ENCODE measurements at places on chromosomes 13 and 19.

DNA sequence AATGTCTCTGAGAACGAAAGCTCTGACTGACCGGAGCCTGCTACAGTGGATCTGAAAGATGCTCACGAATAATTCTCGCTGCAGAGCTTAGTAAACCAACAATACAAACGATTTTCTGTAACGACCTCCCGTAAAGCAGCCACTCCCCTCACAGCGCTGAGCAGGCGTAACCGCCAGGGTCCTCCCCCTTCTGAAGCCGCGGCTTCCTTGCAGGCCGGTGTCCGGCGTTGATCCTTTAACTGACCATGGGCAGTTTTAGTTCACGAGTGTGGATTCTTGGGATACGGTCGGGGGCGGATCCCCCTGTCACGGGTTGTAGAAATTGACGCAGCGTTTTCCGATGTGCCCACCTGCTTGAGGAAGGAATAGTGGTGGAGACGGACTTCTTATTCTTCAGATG is 75.9 kb downstream of the ATP11A start:
- DNase-seq = no peak

- no peak for DNase-seq
Observed at GRCh38 chr13:83532809-83533208, 349.5 kb downstream of the SLITRK1 start.

DNA sequence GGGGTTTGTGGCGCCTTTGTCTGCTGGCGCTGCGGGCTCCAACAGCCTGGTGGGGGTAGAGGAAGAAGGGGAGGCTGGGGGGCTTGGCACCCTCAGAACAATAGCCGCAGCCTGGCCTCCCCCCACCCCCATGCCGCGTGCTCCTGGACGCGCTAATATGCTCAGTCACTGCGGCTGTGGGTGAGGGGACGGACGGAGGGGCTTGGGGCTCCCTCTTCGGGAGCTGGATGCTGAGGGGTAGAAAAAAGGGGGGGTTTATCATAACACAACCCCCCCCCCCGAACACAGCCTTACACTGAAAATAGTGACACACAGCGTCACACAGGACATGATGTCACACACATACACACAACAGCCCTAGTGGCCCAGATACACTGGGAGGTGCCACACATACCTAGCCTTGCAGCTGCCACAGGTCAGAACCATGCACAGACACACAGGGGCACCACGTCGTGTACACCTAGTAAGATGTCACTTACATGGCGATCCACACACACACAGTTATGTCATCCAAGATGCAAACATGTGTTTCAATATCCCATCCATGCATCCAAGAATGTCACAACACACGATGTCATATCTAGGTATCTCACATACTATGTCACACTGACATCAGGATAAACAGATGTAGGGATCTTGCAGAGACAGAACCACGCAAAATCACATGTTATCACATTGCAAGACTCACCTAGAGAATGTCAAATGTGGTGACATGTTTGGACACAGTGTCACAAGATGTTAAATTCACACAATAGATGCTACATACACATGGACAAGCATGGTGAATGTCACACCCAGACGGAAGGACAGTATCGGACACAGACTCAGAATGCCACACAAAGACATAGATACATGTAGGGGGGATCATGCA is 806 bp downstream of the MAST1 start:
- no peak for DNase-seq

DNA sequence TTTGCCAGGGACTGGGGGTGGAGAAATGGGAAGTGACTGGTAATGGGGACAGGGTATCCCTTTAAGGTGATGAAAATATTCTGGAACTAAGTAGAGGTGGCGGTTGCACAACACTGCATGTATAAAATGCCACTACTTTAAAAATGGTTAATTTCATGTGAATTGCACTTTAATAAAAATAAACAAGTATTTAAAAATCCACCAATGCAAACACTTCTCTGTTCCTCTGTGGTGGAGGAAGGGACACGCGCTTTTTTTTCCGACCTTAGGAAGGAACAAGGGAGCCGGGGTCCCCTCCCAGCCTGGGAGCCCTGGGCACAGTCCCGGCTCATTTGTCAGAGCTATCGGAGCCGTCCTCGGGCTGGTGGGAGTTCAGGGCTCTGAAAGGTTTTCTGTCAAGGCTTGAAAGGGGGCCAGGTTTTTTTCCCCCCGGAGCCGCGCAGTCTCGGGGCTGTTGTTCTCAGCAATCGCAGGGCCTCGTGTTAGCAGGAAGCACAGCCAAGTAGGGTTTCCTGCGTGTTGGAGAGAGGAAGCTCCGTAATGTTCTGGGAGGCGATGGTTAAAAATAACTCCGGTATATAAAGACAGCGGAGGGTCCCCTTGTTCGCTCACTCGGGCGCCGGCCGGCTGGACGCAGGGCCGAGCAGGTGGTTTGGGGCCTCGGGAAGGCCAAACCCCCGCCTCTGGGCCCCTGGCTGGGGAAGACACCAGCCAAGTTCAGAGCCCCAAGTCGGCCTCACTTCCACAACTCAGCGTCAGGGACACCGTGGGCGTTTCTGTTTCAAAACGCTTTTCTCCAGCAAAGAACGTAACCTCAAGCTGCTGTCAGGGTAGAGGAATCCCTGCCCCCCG is 41.2 kb upstream of the KLF2 start:
- DNase-seq = no peak

GRCh38 chr19:19602713-19603324 is 15.7 kb downstream of the PBX4 start:
- no peak for DNase-seq

- no peak for DNase-seq
Observed at GRCh38 chr13:76213423-76213904, 577.3 kb downstream of the LMO7 start.

DNA sequence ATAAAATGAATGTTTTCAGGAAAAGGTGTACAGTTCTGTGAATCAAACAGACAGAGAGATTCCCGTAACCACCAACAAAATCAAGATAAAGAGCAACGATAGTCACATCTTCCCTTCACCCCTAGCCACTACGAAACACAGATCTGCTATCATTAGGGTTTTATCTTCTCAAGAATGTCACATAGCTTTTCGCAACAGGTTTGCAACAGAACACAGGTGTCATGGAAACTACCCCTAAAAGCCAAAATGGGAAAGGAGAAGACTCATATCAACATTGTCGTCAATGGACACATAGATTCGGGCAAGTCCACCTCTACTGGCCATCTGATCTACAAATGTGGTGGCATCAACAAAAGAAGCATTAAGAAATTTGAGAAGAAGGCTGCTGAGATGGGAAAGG is 11.1 kb downstream of the GPR42 start:
- DNase-seq = no peak

DNA sequence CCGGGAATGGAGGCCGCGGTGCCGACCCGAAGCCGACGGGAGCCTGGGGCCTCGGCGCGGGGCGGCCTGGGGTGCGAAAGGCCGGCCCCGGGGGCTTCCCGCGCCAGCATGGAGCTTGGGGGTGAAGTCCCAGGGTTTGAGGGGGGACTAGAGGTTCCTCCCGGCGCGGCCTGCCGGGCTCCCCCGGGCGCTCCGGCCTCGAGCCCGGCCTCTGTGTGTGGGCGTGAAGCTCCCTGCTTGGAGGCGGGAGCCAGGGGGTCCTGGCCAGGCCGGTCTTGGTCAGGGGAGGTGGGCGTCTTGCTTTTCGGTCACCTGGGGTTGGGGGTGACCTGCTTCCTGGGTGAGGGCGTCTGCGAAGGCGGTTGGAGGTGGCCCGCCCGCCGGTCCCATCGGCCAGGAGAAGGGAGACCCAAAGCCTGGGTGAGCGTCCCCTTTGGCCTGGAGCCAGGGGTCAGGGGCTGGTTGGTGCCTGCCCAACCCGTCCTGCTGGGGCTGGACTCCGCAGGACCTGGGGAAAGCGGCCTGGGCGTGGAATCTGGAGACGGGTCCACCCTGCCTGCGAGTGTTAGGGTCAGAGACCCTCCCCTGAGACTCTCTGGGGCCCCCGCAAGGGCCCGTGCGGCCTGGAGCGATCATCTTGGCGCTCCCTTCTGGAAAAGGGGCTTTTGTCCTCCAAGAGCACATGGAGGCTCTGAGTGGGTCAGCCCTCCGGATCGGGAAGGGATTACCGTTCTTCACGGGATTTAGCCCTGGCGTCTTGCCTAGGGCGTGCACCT is 535 bp downstream of the BSG start:
- DNase-seq = peak; percentile 71

DNA sequence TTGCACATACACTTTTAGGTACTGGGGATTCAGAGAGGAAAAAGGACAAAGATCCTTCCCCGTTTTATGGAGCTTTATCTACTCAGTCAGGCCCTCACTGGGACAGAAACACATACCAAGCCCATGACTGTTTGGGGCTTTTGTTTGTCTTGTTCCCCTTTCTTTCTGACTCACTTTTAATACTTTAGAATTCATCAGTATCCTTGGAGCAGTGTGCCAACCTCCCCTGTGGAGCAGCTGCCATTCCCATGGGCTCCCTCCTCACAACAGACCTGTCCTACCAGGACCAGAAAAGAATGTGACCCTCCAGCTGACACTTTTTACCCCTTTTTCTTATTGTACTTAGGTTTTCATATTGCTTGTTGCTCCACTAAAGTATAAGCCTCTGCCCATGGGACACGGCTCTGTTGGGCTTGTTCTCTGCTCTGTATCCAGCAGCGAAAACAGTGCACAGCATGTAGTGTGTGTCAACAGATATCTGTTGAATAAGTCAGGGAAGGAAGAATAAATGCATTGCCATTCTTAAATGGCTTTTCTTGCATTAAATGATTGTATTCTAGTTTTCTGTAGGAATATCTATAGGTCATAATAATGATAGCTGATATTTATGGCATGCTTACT is 431.1 kb downstream of the EFNB2 start:
- peak; percentile 61 for DNase-seq

DNA sequence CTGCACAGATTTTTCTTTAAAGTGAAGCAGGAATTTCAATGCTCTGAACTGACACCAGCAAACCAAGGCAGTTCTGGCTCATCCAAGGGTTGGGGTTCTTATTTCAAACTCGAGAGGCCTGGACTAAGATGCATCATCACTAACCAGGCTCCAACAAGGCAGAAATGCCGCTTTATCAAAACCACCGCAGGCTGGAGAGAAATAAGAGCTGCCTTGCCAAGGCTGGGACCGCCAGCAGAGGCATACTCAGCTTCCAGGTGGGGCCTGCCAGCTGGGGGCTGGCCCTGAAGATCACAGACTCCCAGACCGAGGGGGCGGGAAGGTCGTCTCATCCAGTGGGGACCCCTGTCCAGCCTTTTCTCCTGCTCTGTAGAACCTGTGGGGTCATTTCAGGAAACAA is 37.4 kb upstream of the GAS6 start:
- no peak for DNase-seq

DNA sequence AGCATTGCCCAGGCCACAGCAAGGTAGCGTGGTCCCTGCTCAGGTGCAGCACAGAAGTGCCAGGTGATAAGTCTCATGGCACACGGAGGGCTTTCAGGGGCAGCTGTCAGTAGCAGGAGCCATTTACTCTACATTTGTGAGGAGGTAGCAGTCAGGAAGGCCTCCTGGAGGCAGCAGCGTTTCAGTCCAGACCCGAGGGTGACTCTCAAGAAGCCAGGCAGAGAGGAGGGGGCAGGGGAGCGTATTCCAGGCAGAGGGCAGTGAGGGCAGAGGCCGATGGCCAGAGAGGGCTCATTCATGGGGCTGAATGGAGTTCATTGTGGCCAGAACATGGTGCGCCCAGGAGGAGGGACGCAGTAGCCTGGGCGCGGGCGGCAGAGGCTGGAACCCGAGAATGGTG is 8.9 kb downstream of the PIAS4 start:
- no peak for DNase-seq

DNA sequence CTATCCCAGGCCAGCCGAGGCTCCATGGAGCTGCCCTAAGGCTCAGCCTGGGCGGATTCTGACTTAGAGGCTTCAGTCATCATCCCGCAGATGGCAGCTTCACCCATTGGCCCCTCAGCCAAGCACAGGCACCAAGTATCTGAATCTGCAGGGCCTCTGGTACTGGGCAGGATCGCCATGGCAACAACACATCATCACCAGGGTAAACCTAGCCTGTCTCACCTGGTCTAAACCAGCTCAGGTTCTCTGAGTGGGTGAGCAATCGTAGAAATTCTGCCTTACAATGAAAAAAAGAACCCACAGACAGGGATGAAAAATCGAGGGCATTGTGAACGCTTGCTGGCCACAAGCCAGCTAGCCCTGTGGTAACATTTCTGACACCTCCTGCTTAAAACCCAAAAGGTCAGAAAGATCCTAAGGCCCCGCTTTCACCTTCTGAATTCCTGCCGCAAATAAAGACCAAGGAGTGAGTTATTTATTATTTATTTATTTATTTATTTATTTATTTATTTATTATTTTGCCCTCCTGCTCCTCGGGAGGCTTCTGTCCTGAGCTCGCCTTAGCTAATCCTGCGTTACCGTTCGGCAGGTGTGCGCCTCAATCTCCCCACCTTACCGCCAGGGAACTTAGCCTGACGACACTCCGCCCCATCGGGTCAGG is 12.0 kb upstream of the CEACAM21 start:
- DNase-seq = no peak

GRCh38 chr13:34857558-34858325 is 84.3 kb upstream of the NBEA start:
- peak; percentile 69 for DNase-seq

GRCh38 chr19:41575998-41576397 is at the start of gene CEACAM21:
Gene CEACAM21, plus strand, starts transcription at chr19:41576166. Its CDS starts 109 bp downstream, at chr19:41576275.
- no peak for DNase-seq

- no peak for DNase-seq
Observed at GRCh38 chr19:42467183-42467760, 24.5 kb upstream of the CXCL17 start.

DNA sequence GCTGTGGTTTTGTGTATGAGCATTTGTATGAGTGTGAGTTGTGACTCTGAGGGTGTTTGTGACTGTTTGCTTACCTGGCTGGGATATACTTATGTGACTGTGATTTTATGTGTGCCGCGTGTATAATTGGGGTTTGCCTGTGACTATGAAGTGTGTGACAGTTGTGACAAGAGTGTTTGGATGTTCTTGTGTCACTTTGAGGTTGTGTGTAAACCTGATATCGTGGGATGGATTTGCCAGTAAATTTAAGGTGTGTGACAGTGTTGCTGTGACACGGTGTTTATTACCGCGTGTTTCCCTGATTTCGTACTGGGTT is 442 bp downstream of the ZNF420 start:
- DNase-seq = no peak

GRCh38 chr13:73107481-73107880 is 48.7 kb downstream of the KLF5 start:
- DNase-seq = no peak

GRCh38 chr19:46374536-46375475 is 27.9 kb downstream of the PPP5C start:
- DNase-seq = no peak

- peak; percentile 81 for DNase-seq
Observed at GRCh38 chr19:55178781-55179599, 1.1 kb downstream of the SYT5 start.

Data from small intestine (tissue), 16 donors.